SK-N-DZ (cell line): ENCODE measurements at places on chromosomes 4 and X.

DNA sequence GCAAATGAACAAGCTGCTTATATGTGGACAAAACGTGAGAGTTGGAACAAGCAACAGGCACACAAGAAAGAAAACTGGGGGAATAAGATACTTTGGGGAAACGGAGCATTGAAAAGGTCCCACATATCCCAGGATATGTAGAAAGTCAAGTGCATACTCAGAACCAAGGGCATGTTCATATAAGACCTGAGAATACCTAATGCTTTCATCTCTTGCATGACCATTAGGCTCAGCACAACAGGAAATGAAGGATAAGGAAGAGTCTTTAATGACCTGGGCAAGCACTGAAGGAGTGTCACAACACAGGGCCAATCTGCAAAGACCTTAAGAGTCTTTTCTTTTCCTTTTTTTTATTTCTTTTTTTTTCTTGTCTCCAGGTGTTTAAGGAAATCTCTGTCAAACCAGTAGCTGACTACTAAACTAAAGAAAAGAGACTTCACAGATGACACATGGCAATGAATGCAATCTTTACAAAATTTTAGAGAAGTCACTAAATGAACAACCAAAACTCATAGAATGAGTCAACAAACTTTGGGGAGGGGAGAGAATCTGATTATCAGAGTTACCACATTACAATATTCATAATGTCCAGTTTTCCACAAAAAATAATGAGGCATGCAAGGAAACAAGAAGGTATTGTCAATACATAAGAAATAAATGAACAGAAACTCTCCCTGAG lies 67.9 kb upstream of the STK26 start:
- DNase-seq, result no peak

DNA sequence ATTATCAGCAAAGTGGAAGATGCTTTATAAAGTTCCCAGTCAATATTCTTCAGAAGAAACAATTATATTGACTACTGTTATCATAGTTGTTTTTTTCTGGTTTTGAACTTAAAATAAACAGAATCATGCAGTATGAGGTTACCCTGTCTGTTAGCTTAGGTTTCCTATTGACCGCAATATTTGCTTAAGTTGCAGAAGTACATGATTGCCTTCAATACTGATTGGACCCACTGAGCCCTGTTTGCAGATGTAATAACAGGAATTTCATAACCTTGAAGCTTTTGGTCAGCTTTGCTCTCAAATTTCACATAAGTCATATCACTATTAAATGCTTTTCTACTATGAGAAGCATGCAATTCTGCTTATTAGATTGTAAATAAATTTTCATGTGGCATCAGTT lies 229.1 kb upstream of the FSTL5 start:
- no peak for DNase-seq

GRCh38 chrX:15719324-15719968 lies 18.6 kb upstream of the CA5B start:
- DNase-seq, result no peak

GRCh38 chrX:110172215-110172614 lies 145.7 kb downstream of the AMMECR1 start:
- no peak for DNase-seq

DNA sequence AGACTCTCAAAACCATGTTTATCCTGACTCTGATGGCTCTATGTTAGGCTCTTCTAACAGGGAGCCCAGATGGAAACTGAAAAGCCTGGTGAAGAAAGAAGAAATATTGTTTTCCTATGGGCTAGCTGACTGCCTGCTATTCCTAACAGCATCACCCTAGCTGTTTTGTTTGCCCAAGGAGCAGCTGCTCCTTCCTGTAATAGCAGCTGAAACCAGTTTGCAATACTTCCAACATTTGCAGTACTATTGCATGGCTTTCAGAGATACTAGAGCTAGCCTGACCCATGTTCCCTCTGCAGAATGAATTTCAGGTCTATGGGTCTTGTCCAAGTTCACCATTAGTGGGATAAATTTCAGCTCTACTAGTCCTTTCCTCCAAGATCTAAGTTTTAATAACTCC lies 495.2 kb downstream of the INPP4B start:
- DNase-seq, result no peak

GRCh38 chrX:21373637-21374162 lies 518 bp upstream of the CNKSR2 start:
- peak; percentile 52 for DNase-seq

DNA sequence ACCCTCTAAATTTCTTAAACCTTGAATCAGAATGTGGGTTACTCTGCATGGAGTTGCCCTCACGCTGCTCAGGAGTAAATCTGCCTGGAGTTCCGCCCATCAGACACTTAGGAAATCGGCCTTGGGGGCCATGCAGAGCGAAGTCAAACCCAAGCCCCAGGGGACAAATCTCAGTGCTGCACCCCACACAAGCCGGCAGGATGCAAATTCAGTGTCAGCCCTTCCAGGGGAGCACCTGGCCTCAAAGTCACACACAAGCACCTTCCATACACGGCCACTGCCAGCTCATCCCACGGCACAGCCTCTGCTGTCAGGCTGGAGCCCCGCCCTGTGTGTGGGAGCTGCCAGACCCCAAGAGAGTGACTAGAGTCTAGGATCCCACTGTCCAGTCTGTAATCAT lies 27.4 kb downstream of the RNF212 start:
- no peak for DNase-seq

DNA sequence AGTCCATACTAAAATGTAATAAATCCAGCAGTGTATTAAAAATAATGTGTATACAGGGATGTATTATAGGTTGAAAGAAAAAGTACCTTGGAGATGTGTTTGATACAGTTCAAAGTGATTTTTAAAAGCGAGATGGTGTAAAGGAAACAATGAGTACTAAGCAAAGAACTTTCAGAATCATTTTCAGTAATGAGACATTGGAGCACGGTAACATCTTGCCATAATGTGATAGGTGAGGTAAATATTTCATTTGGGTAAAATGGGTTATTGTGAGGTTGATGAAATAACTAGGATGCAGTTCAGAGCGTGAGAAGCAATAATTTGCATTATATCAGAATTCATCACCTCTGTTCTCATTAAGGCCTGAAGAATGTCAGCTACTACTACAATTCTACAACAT lies 25.9 kb downstream of the EIF2S3 start:
- DNase-seq, result no peak

DNA sequence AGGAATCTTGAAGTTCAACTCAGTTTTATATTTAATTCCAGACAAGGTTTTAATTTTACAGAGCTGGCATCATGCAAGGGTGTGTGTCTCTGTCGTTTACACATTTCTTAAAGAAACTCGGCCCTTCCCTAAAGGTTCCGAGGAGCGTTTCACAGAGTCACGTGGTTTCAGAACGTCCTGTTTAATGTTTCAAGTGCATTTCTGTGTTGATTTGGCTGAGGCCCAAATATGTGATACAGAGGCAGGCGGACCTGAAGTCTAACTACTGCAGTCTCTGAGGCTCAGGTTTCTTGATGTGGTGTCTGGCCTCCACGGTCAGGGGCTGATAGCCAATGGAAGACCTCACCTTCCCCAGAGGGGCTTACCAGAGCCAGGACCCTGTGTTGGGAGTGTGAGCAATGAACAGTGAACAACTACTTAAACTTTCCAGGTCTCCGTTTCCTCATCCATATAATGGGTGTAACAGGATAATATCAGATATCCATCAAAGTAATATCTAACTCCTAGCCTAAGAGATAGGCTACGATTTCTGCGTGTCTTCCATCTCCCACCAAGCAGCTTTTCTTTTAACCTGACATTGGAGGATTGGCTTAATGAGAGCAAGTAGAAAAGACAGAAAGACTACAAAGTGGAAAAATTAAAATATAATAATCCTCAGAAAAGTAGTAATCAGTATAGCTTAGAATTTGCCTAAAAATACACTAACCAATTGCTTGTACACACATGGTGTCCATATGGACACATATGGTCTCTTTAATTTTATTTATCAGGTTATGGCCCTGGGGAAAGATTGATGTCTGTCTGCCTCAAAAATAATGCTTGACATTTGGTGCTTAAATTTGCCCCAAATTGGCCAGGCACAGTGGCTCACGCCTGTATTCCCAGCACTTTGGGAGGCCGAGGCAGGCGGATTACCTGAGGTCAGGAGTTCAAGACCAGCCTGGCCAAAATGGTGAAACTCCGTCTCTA lies 50.0 kb upstream of the TRIM2 start:
- peak; percentile 65 for DNase-seq

DNA sequence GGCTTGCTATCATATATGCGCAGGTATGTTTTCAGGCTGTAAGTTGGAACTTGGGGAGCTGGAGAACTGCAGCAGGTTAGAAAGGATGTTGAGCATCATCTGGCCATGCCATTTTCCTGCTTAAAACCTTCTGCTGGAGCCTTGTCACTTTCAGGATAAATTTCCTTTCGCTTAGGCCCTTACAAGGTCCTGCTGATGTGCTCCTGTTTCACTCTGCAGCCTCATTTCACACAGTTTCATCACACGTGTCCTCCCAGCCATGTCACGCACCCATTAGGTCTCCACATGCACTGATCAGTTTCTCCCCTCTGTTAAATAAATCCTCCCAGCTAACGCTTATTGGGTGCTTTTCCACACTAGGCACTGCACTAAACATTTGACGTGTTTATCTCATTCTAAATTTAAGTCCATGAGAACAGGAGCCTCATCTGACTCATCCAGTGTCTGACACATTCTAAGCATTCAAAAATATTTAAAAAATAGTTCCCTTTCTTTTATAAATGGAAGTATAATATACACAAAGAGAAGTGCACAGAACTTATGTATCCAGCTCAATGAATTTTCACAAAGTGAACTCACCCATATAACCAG lies 14.5 kb downstream of the SOD3 start:
- DNase-seq, result no peak

DNA sequence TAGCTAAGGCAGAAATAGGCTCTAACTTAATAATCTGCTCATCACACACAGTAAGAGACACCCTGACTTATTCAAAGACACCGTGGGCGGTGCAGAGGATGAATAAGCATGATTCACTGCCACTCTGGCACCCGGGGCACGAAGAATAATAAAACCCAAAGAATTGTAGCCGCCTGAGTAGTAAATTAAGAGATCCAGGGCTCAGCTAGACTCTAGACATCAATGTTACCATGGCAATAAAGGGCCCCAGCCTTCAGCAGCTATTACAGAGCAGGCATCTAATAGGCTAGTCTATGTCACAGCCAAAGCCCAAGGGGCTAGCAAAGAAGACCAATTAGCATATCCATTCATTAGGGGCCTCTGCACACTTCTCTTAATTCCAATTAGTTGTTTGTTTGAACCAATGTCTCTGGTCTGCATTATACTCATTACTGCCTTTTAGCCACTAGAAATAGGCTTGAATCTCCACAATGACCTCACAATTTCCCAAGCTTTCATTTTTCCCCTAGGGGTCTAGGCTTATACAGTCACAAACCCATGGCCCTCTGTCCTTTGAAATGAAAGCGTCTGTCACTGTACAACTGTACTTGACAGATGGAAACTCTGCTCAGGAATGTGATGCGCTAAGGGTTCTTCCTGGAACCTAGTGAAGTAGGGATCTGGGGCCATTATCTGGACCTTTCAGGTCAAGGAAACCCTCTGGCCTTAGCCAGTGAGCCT lies 3.0 kb upstream of the ATP1B4 start:
- no peak for DNase-seq

DNA sequence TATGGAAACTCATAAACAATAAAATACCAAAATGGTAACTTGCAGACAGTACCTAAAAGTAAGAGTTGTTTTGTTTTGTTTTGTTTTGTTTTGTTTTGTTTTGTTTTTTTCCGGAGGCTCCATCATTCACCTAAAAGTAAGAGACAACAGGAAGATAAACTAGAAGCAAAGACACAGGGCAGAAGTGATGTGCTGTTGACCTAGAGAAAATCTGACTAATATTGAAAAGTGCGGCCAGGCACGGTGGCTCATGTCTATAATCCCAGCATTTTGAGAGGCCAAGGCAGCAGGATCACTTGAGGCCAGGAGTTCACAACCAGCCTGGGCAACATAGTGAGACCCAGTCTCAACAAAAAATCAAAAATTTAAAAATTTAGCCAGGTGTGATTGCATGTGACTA lies 5.6 kb upstream of the CENPC start:
- no peak for DNase-seq

DNA sequence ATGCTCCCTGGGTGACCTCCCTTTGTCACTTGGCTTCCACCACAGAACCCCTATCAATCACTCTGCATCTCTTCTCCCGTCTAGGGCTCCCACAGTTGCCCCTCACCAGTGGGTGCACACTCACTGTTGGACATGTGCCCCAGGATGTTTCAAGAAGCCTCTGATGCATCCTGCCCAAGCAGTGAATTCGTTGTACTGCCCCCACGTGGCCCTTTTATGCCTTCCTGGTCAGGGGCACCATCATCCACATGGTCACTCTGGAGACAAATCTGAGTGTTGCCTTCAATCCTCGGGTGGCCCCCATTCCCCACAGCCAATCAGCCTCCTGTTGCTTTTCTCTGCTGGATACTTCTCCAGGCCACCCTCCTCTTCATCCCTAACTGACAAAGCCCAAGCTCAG lies 12.2 kb downstream of the ITIH6 start:
- no peak for DNase-seq

DNA sequence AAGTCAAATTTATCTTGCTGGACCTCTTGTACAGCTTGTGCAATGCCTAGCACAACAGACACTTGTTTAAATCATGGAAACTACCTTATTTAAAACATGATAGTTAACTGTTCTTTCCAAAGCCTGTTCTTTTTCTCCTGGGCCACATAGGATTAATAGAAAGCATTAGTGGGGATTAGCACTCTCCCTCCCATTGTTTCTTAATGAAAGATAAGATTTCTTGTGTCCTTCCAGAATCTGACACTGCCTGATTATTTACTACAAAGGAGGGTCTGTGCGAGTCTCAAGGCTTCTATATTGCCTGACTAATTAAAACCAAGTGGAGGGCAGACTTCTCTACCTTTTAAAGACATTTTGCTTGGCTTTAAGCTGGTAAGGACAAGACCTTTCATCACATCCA lies 8.5 kb upstream of the ELMOD2 start:
- DNase-seq, result no peak

GRCh38 chrX:51802917-51803688 lies 59.9 kb downstream of the GSPT2 start:
- DNase-seq, result peak; percentile 66

DNA sequence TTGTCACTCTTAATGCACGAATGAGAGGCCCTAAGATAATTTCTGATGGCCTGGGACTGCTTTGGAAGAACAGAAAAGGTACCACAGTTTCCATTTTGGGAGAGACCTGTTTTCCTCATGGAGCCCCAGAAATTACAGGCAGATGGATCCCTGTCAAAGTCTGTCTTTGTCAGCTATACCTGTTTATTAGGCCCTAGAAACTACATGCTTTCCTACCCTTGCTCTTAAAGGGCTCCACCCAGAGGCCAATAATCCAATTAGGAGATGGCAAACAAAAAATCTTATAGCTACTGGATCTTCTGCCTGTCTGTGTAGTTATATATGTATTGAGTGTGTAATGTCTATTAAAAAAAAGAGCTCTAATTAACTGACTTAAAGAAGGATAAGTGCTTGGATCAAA lies 141.3 kb downstream of the NR3C2 start:
- no peak for DNase-seq

- DNase-seq, result no peak
Measured at GRCh38 chrX:10242026-10242425, 85.3 kb downstream of the CLCN4 start.

GRCh38 chr4:181959121-181959520 lies 284.1 kb upstream of the TENM3 start:
- DNase-seq, result no peak
